ENCODE measurements at places on chromosomes 6 and 20.

- peaks cover 13% of the 10 kb centered on the region for H3K36me3 ChIP-seq
- DNase-seq, result no peak
- no peak overlapping the region for H3K27ac ChIP-seq
These were observed 3.2 kb upstream of the DYNLRB1 start for GRCh38 chr20:34512955-34513419.

GRCh38 chr6:168156742-168157265 lies 77.8 kb upstream of the FRMD1 start:
- H3K27me3 ChIP-seq, result no peaks in the 10 kb centered on the region
- no peaks in the 10 kb centered on the region for H3K36me3 ChIP-seq
- DNase-seq, result peak; percentile 37
- H3K4me1 ChIP-seq, result no peaks in the 10 kb centered on the region

- no peak for DNase-seq
- H3K4me3 ChIP-seq, result no peak overlapping the region
- H3K27me3 ChIP-seq, result no peaks in the 10 kb centered on the region
These were observed 143.9 kb downstream of the BCAS1 start for GRCh38 chr20:53926428-53927028.

GRCh38 chr6:24720604-24721460 lies 1.9 kb upstream of the C6orf62 start:
- H3K36me3 ChIP-seq, result no peaks in the 10 kb centered on the region
- DNase-seq, result peak; percentile 100
- H3K4me3 ChIP-seq, result peak overlapping the region; percentile 77
- H3K27ac ChIP-seq, result peak overlapping the region; percentile 98

DNA sequence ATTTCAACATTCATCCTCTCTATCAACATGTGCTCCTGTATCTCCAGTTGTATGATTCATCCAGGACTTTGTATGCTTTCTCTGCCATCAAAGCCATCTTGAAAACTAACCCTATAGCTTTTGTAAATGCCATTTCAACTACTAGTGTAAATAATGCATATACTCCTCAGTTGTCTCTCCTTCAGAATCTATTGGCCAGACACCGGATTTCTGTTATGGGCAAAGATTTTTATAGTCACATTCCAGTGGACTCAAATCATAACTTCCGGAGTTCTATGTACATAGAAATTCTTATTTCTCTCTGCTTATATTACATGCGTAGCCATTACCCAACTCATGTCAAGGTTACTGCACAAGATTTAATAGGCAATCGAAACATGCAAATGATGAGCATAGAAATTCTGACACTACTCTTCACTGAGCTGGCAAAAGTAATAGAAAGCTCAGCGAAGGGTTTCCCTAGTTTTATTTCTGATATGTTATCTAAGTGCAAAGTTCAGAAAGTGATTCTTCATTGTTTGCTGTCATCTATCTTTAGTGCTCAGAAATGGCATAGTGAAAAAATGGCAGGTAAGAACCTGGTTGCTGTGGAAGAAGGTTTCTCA lies 54.8 kb downstream of the PGM3 start:
- no peak overlapping the region for H3K4me3 ChIP-seq
- H3K36me3 ChIP-seq, result peaks cover 65% of the 10 kb centered on the region
- no peaks in the 10 kb centered on the region for H3K4me1 ChIP-seq
- no peak for DNase-seq

GRCh38 chr6:36717871-36718540 lies 20.4 kb downstream of the RAB44 start:
- no peaks in the 10 kb centered on the region for H3K4me1 ChIP-seq
- no peak overlapping the region for H3K27ac ChIP-seq
- H3K4me3 ChIP-seq, result no peak overlapping the region
- H3K36me3 ChIP-seq, result no peaks in the 10 kb centered on the region
- peak; percentile 54 for DNase-seq

DNA sequence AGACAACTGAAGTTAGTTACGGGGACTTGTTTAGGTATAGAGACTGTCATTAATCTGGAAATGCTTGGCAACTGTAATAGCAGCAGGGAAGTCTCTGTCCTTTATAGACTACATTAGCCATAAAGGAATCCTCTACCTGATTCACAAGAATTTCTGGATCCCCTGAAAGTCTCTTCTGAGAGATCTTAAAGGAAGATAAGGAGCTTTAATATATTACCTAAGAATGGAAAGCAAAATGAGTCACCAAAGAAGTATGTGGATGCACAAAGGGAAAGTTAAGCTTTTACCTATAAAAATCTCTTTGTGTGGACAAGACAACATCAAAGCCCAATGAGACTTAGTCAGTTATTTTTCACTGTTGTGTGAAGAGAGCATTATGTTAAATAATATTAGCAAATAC lies 92.2 kb upstream of the RSPO3 start:
- no peaks in the 10 kb centered on the region for H3K27me3 ChIP-seq
- H3K4me3 ChIP-seq, result no peak overlapping the region
- H3K36me3 ChIP-seq, result no peaks in the 10 kb centered on the region
- DNase-seq, result no peak

- H3K27ac ChIP-seq, result no peak overlapping the region
- H3K27me3 ChIP-seq, result no peaks in the 10 kb centered on the region
- no peaks in the 10 kb centered on the region for H3K36me3 ChIP-seq
- no peak overlapping the region for H3K4me3 ChIP-seq
- H3K4me1 ChIP-seq, result no peaks in the 10 kb centered on the region
These were observed 161.7 kb upstream of the LAMP5 start for GRCh38 chr20:9352739-9353138.

DNA sequence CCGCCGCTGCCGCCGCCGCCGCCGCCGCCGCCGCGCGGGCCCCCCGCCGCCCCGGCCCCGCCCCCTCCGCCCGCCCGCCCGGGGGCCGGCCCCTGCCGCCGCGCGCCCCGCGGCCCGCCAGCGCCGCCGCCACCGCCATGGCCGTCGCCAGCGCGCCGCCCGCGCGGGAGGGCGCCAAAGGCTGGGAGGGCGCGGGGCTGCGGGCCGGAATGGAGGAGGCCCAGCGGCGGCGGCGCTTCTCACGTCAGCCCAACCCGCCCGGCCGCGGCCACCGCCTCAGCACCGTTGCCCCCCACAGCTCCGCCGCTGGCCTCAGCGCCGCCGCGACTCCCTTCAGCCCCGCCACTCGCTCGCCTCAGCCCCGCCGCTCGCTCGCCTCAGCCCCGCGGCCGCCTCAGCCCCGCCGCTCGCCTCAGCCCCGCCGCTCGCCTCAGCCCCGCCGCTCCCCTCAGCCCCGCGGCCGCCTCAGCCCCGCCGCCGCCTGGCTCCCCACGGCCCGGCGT lies 258 bp downstream of the PHF10 start:
- no peaks in the 10 kb centered on the region for H3K36me3 ChIP-seq
- H3K4me1 ChIP-seq, result peaks cover 32% of the 10 kb centered on the region
- DNase-seq, result peak; percentile 56

DNA sequence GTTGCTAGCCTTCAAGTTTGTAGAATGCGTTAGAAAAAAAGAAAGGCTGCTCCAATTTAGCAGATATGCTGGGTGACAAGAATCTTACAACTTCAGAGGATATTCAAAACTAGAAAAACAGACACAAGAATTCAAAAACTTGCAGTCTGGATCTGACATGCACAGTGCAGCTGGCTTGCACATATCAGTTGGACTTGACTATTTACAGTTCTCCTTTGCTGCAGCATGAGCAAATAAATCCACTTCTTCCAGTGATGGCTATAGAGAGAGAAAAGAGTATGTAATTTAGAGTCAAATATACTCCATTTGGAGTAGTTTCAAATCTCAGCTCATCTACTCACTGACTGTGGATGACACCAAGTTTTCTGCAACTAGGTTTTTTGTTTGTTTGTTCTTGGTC lies 247.0 kb downstream of the RIMS1 start:
- H3K27me3 ChIP-seq, result no peaks in the 10 kb centered on the region
- no peaks in the 10 kb centered on the region for H3K36me3 ChIP-seq
- DNase-seq, result no peak
- no peak overlapping the region for H3K4me3 ChIP-seq
- H3K4me1 ChIP-seq, result no peaks in the 10 kb centered on the region

- no peak overlapping the region for H3K4me3 ChIP-seq
- no peak overlapping the region for H3K27ac ChIP-seq
- H3K27me3 ChIP-seq, result no peaks in the 10 kb centered on the region
- no peaks in the 10 kb centered on the region for H3K4me1 ChIP-seq
- H3K36me3 ChIP-seq, result no peaks in the 10 kb centered on the region
These were observed 63.8 kb upstream of the TINAG start for GRCh38 chr6:54244430-54244829.

- DNase-seq, result no peak
- H3K36me3 ChIP-seq, result no peaks in the 10 kb centered on the region
- no peak overlapping the region for H3K27ac ChIP-seq
- no peaks in the 10 kb centered on the region for H3K4me1 ChIP-seq
These were observed 115.5 kb downstream of the SOD2 start for GRCh38 chr6:159577564-159577963.

GRCh38 chr6:52994839-52995088 lies 320 bp downstream of the GSTA4 start:
- H3K4me1 ChIP-seq, result peaks cover 18% of the 10 kb centered on the region
- peak overlapping the region; percentile 92 for H3K27ac ChIP-seq
- peak overlapping the region; percentile 68 for H3K4me3 ChIP-seq

DNA sequence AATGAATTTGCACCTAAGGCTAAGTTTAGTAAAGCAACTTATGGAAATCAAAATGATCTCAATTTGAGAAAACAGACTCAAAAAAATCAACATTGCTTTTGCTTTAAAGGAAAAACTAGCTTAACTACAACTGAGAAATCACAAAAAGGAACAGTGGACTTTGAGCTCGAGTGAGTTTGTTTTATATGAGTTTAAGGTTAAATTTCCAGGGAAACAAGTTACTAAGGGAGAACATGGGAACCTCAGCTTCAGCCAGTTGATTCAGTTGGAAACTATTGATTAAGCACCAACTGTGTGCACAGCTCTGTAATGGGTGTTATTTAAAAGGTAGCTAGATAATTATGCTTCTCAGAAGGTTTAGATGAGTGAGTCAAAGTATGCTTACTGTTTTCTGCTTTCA lies 85.7 kb downstream of the TBC1D7 start:
- DNase-seq, result no peak
- no peak overlapping the region for H3K4me3 ChIP-seq
- no peaks in the 10 kb centered on the region for H3K4me1 ChIP-seq

- no peak for DNase-seq
- no peaks in the 10 kb centered on the region for H3K36me3 ChIP-seq
- H3K4me1 ChIP-seq, result peaks cover 47% of the 10 kb centered on the region
- no peak overlapping the region for H3K4me3 ChIP-seq
These were observed 79.6 kb downstream of the UTRN start for GRCh38 chr6:144364782-144365181.

- peak within 1 kb of the TSS; percentile 76 for H3K4me3 ChIP-seq
- DNase-seq, result peak; percentile 86
- H3K27me3 ChIP-seq, result no peaks in the 10 kb centered on the region
- H3K36me3 ChIP-seq, result peaks cover 14% of the 10 kb centered on the region
- H3K27ac ChIP-seq, result peak within 1 kb of the TSS; percentile 80
- no peaks in the 10 kb centered on the region for H3K4me1 ChIP-seq
These were observed at the start of gene AAR2 for GRCh38 chr20:36235892-36236785. AAR2 (plus strand) TSS chr20:36236478; CDS start chr20:36239869, 3,391 bp downstream.

- H3K27me3 ChIP-seq, result no peaks in the 10 kb centered on the region
- no peak overlapping the region for H3K4me3 ChIP-seq
- H3K27ac ChIP-seq, result no peak overlapping the region
These were observed 24.7 kb downstream of the C20orf203 start for GRCh38 chr20:32648761-32649650.

GRCh38 chr6:39530201-39530759 lies 194.9 kb downstream of the KIF6 start:
- H3K36me3 ChIP-seq, result no peaks in the 10 kb centered on the region
- no peak overlapping the region for H3K4me3 ChIP-seq
- H3K27me3 ChIP-seq, result no peaks in the 10 kb centered on the region
- DNase-seq, result no peak

- H3K27me3 ChIP-seq, result no peaks in the 10 kb centered on the region
- no peak overlapping the region for H3K4me3 ChIP-seq
- no peak overlapping the region for H3K27ac ChIP-seq
- H3K4me1 ChIP-seq, result no peaks in the 10 kb centered on the region
These were observed 548.2 kb downstream of the QKI start for GRCh38 chr6:163962627-163963117.

DNA sequence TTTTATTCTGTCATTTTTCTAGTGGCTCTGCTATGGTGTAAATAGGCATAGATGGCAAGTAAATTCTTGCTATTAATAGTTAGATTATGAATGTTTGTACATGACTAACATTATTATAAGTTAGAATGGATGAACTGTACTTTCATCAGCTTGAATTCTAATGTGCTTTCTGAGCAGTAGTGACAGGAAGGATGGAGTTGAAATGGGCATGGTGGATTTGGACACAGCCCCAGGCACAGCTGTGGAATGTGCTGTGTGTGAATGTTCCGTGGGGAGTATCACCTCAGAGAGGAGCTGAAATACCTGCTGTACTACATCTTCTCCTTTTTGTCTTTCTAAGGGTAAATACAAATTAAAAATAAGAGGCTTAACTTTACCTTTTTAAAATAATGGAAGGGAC lies 66.8 kb downstream of the FBXO5 start:
- no peak overlapping the region for H3K4me3 ChIP-seq
- peaks cover 5% of the 10 kb centered on the region for H3K27me3 ChIP-seq

- H3K27ac ChIP-seq, result no peak overlapping the region
- DNase-seq, result no peak
- no peaks in the 10 kb centered on the region for H3K27me3 ChIP-seq
- no peaks in the 10 kb centered on the region for H3K36me3 ChIP-seq
- H3K4me1 ChIP-seq, result no peaks in the 10 kb centered on the region
These were observed 42.8 kb upstream of the LOC128125822 start for GRCh38 chr6:63529498-63529897.

GRCh38 chr20:10520528-10520927 lies 85.4 kb downstream of the SLX4IP start:
- no peak for DNase-seq
- H3K27ac ChIP-seq, result no peak overlapping the region
- no peak overlapping the region for H3K4me3 ChIP-seq

GRCh38 chr6:52946306-52946705 lies 36.8 kb upstream of the GSTA3 start:
- H3K27me3 ChIP-seq, result no peaks in the 10 kb centered on the region
- no peaks in the 10 kb centered on the region for H3K36me3 ChIP-seq
- no peak for DNase-seq
- no peak overlapping the region for H3K4me3 ChIP-seq
- H3K27ac ChIP-seq, result no peak overlapping the region

DNA sequence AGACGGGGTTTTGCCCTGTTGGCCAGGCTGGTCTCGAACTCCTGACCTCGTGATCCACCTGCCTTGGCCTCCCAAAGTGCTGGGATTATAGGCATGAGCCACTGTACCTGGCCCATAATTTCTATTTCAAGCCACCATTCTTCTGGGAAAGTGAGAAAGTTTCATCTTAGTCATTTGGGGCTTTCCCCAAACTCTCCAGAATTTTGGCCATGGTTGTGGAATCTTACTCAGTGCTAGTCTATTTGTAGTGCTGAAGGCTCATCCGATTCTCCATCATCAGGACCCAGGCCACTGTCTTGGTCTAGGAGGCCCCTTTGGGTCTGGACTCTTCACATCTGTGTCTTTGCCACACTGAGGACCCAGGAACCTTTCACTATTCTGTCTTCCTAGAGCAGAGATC lies 164.9 kb downstream of the EYA2 start:
- H3K4me3 ChIP-seq, result no peak overlapping the region
- H3K27ac ChIP-seq, result no peak overlapping the region
- DNase-seq, result no peak
- H3K36me3 ChIP-seq, result no peaks in the 10 kb centered on the region

- no peaks in the 10 kb centered on the region for H3K4me1 ChIP-seq
- no peak for DNase-seq
- no peak overlapping the region for H3K27ac ChIP-seq
- peaks cover 50% of the 10 kb centered on the region for H3K36me3 ChIP-seq
- H3K4me3 ChIP-seq, result no peak overlapping the region
These were observed 48.4 kb upstream of the SLC35D3 start for GRCh38 chr6:136873748-136874147.

GRCh38 chr6:123663436-123663835 lies 26.7 kb upstream of the TRDN start:
- H3K27ac ChIP-seq, result no peak overlapping the region
- DNase-seq, result no peak
- no peaks in the 10 kb centered on the region for H3K36me3 ChIP-seq
- no peaks in the 10 kb centered on the region for H3K4me1 ChIP-seq
- no peaks in the 10 kb centered on the region for H3K27me3 ChIP-seq

Data from tibial artery (tissue), 4 donors.